ENCODE measurements at places on chromosomes 11 and 22. TPM values are rescaled to one million over a fixed set of nuclear protein-coding genes. Genes with fewer than 3 reads are reported as not detected.

The MS4A12 gene
- total RNA-seq: not detected

The C11orf52 gene
- total RNA-seq: not detected

The SAA2 gene
- total RNA-seq: not detected

The NXPE2 gene
- 0.50 TPM for total RNA-seq

The CCDC188 gene
- 2.1 TPM for total RNA-seq

The P2RX6 gene
- total RNA-seq: 3.3 TPM

The GLYATL1 gene
- 1.4 TPM for total RNA-seq

The SUSD2 gene
- total RNA-seq: 11.2 TPM

- H3K27ac ChIP-seq: no peak overlapping the region
- H3K27me3 ChIP-seq: no peaks in the 10 kb centered on the region
- H3K36me3 ChIP-seq: no peaks in the 10 kb centered on the region
- DNase-seq: no peak
- H3K4me1 ChIP-seq: no peaks in the 10 kb centered on the region
Observed at GRCh38 chr11:104333977-104334376, 170.0 kb upstream of the PDGFD start.

DNA sequence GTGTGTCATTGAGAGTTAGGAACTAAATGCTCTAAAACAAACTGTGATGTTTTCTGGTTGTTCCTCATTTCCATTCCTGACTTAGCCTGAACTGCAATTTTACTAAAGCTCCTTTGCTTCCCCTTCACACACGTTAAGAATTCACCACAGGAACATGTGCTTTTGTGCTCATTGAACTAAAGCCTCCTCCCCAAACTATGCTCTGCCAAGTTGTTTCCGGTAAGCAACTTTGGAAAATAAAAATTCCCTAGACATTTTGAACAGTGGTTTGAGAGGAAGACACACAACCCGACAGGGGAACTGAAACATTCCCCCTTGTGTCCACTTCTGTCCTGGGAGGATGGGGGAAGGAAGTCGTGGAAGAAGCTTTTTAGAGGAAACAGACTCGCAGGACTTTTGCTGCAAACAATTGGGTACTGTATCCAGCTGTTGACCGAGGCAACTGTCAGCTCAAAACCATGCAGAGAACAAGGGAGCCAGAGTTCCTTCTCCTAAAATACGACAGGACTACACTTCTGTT lies 66.9 kb downstream of the GAB2 start:
- peak; percentile 53 for DNase-seq
- peak overlapping the region; percentile 91 for H3K27ac ChIP-seq

GRCh38 chr11:3222003-3222855 lies 3.6 kb upstream of the MRGPRG start:
- H3K27ac ChIP-seq: no peak overlapping the region
- no peak for DNase-seq
- peaks cover 11% of the 10 kb centered on the region for H3K36me3 ChIP-seq

- H3K4me1 ChIP-seq: peaks cover 24% of the 10 kb centered on the region
- H3K36me3 ChIP-seq: peaks cover 59% of the 10 kb centered on the region
- no peak overlapping the region for H3K4me3 ChIP-seq
- DNase-seq: no peak
- H3K27ac ChIP-seq: no peak overlapping the region
- peaks cover 9% of the 10 kb centered on the region for H3K27me3 ChIP-seq
Observed at GRCh38 chr22:38077096-38077495, 6.9 kb downstream of the SLC16A8 start.

DNA sequence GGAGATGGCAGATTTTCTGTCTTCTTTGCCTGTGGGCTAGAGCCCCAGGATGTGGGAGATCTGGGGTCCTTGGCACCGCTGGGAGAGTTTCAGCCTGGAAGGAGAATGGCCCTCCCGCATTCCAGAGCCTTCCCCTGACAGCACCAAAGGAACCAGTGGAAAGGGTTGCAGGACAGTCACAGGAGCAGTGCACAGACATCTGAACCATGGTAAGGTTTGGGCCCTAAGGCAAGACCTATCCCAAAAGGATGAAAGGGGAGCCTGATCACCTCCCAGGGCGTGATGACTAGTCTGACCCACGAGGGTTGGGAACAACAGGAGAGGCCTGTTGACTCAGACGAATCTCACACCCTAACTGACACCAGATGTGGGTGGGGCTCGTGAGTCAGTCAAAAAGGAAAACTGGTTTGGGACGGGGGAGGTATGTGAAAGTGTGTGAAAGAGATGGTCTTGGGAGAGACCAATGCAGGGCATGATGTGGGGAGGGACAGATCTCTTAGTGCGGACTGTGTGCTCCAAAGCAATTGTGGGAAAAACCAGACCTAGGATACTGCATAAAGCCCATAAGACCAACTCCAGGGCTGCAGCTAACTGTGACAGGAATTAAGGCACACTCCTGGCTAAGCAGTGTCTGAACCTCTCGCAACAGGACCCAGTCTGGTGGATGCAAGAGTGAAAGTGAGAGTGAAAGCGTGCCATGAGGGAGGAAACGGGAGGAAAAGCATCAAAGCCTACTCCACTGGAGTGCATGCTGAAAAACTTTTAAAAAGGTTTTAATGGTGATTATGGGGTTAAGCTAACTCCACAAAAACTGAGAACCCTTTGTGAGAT lies 39.1 kb upstream of the GLYAT start:
- H3K27ac ChIP-seq: no peak overlapping the region
- DNase-seq: no peak
- H3K4me3 ChIP-seq: no peak overlapping the region
- H3K36me3 ChIP-seq: no peaks in the 10 kb centered on the region
- H3K4me1 ChIP-seq: no peaks in the 10 kb centered on the region

- H3K27me3 ChIP-seq: peaks cover 15% of the 10 kb centered on the region
- no peak overlapping the region for H3K4me3 ChIP-seq
- DNase-seq: peak; percentile 91
- peak overlapping the region; percentile 4 for H3K27ac ChIP-seq
Observed at GRCh38 chr11:126585774-126586491, 230.4 kb downstream of the ST3GAL4 start.

- no peak overlapping the region for H3K4me3 ChIP-seq
- no peak for DNase-seq
Observed at GRCh38 chr11:23320131-23320530, 459.9 kb upstream of the CCDC179 start.

DNA sequence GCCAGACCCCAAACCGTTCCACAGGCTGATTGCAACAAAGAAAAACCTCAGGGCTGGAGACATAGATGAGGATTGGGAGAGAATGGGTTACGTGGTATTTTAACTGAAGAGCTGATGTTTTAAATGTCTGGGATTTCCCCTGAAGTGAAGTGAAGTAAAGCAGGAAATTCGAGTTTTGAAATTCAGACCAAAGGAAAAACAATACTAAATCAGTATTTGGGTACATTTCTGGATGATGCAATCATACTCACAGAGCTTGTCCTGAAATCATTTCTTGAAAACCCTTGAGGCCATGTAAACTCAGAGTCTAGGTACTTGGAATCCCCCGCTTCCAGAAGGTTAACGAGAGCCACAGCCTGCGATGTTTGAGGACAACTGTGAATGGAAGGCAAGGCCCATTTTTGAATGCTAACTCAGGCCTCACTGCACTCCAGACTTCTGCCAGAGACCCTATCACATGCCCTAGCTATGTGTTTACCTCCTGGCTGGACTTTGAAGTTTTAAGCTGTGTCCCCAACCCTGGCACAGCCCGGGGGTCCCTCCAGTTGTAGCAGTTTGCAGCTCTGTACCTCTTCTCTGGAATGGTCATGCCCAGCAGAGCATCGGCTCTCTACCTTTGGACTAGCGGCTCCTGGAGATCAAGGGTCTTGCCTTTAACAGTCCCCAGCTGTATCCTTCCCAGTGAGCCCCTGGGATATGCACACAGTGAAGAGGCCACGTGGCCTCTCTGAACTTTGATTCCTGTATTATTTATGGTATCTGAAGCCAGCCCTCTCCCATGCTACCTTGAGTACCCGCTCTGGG lies 5.4 kb upstream of the FTH1 start:
- no peak for DNase-seq
- H3K27ac ChIP-seq: peak overlapping the region; percentile 97
- no peak overlapping the region for H3K4me3 ChIP-seq
- no peaks in the 10 kb centered on the region for H3K36me3 ChIP-seq
- peaks cover 40% of the 10 kb centered on the region for H3K4me1 ChIP-seq
- no peaks in the 10 kb centered on the region for H3K27me3 ChIP-seq

- no peak overlapping the region for H3K27ac ChIP-seq
- H3K4me1 ChIP-seq: peaks cover 27% of the 10 kb centered on the region
- no peak for DNase-seq
- H3K36me3 ChIP-seq: no peaks in the 10 kb centered on the region
- H3K4me3 ChIP-seq: no peak overlapping the region
- no peaks in the 10 kb centered on the region for H3K27me3 ChIP-seq
Observed at GRCh38 chr22:49019737-49020713, 807.6 kb downstream of the BRD1 start.

GRCh38 chr22:37285937-37286336 lies 3.6 kb downstream of the CYTH4 start:
- H3K27me3 ChIP-seq: no peaks in the 10 kb centered on the region
- no peak overlapping the region for H3K4me3 ChIP-seq
- no peak overlapping the region for H3K27ac ChIP-seq
- no peak for DNase-seq

DNA sequence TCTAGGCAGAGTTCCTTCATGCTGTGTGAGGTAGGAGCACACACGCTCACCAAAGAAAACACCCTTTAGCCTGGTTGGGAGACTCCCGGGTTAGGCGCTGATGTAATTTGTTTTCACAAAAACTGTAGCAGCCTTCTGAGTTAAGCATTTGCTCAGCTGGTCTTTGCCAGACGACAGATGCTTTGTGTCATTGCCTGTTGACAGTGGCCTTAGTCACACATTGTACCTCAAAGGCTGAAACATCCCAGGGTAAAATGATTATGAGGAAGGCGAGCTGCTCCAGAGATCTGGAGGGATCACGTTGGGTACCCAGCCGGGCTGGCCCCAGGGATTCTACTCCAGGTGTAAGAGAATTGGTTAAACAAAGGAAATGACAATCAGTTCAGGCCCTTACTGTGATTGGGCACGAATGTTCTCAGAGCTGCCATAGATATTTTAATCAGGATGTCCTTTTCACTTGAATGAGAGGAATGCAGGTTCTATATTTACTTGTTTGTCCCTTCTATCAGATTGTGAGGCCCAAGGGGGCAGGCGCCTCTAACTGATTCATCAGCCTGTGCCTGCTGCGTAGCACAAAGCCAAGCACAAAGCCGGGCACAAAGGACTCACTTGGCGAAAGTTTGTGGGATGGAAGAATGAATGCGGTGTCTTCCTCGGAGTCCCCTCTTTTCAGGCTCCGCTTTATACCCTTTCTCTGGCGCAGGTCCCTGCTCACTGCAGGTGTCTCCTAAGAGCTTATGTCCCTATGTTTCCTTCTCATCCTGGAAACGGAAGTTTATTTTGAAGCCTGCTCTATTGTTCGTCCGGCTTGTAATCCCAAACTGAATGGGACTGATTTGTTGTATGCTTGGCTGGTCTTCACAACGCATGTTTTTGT lies 47.1 kb downstream of the ADM start:
- H3K36me3 ChIP-seq: no peaks in the 10 kb centered on the region
- peaks cover 6% of the 10 kb centered on the region for H3K4me1 ChIP-seq
- no peak for DNase-seq
- no peak overlapping the region for H3K4me3 ChIP-seq
- no peaks in the 10 kb centered on the region for H3K27me3 ChIP-seq
- H3K27ac ChIP-seq: peak overlapping the region; percentile 78

DNA sequence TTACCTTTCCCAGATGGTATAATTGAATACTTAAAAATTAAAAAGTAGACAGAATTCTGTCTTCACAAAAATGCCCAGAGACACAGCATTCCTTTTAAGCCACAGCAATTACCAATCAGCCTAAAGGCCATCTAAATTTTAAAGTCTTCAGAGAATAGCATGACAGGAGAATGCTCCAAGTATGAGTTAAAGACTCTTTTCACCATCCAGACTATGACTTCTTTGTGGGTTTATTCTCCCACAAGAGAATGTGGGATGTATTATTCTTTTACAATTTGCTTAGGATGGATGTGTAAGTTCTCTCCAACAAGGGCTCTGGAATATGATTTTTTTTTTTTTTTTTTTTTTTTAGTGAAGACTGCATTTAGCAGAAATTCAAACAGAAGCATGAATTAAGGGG lies 249.9 kb downstream of the TTC28 start:
- no peaks in the 10 kb centered on the region for H3K4me1 ChIP-seq
- no peak overlapping the region for H3K27ac ChIP-seq
- H3K36me3 ChIP-seq: no peaks in the 10 kb centered on the region
- H3K4me3 ChIP-seq: no peak overlapping the region

DNA sequence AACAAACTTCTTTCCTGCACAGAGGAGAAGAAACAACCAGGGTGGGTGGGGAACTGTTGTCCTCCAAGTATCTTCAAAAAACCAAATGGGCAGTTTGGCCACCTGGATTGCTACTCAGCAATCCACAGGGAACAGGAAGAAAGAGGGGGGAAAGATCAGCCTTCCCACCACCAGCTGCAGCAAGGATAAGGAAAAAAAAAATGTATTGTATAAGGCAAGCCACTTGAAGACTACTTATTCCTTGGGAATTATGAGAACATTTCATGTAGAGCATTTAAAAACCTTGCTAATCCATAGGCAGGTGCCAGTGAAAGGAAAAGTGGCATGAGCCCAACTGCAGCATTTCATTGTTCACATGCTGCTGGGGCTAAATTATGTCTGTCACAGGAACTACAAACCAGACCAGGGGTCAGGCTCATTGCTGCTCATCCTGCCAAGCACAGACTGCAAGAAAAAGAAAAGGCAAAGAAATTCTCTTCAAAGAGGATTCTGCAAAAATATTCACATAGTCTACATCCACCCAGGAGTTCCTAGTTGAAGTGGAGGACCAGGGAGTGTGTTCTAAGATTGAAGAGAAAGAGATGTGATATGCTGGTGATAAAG lies 2.2 kb downstream of the RAB30 start:
- H3K4me1 ChIP-seq: peaks cover 6% of the 10 kb centered on the region
- no peaks in the 10 kb centered on the region for H3K27me3 ChIP-seq
- H3K27ac ChIP-seq: peak overlapping the region; percentile 43
- peaks cover 2% of the 10 kb centered on the region for H3K36me3 ChIP-seq

DNA sequence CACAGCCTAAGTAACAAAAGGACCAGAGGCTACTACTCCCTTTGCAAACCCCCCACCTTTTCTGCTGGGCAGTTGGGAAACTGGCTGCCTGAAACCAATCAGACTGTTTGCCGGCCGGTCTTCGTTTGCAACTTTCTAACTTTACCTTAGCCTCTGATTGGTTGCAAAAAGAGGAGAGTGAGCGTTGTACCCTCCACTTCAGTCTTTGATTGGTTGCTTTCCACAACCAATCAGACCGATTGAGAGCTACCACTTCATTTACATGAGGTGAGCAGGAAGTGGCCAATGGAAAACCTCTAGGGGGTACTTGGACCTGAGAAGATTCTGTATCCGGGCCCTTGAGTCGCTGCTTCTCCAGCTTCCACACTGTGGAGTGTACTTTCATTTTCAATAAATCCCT lies 18.8 kb upstream of the CLNS1A start:
- H3K27me3 ChIP-seq: no peaks in the 10 kb centered on the region
- no peaks in the 10 kb centered on the region for H3K4me1 ChIP-seq
- DNase-seq: no peak
- no peak overlapping the region for H3K4me3 ChIP-seq
- no peaks in the 10 kb centered on the region for H3K36me3 ChIP-seq
- no peak overlapping the region for H3K27ac ChIP-seq

Data from spinal cord (tissue), 10 donors.